Activated CD8-positive, alpha-beta memory T cell treated with anti-CD3 and anti-CD28 coated beads, Interleukin-2, amount 50 U/mL, for 4 hours (primary cell): ENCODE measurements at places on chromosomes 11 and 22.

GRCh38 chr11:8973121-8973520 lies 8.9 kb upstream of the TMEM9B start:
- no peak for DNase-seq

DNA sequence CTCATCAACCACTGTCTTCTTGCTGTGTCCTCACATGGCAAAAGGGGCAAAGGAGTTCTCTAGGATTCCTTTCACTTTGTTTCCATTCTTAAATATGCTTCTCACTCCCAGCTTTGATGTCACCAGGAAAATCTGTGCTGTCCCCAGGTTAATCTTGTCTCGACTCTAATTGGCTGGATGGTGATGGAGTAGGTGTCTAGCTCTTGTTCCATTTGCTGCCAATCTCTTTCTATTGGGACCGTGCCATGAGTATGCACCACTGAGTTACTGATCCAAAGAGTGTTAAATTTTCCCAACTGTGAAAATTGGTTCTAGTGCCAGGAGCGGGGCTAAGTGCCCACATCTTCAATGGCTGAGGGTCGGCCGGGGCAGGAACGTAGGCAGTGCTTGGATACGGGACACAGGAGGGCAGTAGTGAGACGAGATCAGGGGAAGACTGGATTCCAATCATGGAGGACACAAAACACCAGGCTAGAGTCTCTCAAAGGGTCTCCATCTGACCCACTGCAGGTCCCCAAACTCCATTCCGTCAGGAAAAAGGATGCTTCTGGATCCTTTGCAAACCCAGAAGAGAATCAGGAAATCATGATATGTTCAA lies 47.7 kb upstream of the CSNK2A3 start:
- no peak for DNase-seq

DNA sequence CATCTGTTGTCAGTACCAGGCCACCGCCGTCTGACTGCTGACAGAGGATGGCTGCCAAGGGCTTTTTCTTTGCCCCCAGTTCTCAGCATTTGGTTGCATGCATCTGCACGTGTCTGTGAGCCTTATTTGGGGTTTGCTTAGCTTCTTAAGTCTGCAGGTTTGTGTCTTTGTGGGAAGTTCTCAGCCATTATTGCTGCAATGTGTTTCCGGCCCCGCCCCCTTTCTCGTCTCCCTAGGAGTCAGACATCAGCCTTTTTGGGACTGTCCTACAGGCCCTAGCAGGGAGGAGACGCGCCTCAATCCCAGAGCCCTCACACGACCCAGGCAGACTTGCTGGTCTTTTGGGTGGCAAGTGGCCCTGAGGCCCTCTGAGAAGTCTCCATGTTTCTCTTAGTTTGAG lies 8.0 kb downstream of the MOB2 start:
- DNase-seq, result no peak

GRCh38 chr11:66716996-66717395 lies 12.0 kb downstream of the SPTBN2 start:
- DNase-seq, result no peak

- DNase-seq, result no peak
Measured at GRCh38 chr11:72231396-72232259, 7.1 kb downstream of the INPPL1 start.

- DNase-seq, result no peak
Measured at GRCh38 chr11:133619397-133619796, 87.1 kb upstream of the OPCML start.
